ENCODE measurements at places on chromosomes 12 and 14.

- no peak for DNase-seq
Measured at GRCh38 chr12:13147688-13148484, 44.4 kb upstream of the GSG1 start.

GRCh38 chr12:14394317-14395073, 29.0 kb downstream of the ATF7IP start:
- peak; percentile 44 for DNase-seq

- DNase-seq = no peak
Measured at GRCh38 chr12:65121956-65122469, 908 bp upstream of the WIF1 start.

DNA sequence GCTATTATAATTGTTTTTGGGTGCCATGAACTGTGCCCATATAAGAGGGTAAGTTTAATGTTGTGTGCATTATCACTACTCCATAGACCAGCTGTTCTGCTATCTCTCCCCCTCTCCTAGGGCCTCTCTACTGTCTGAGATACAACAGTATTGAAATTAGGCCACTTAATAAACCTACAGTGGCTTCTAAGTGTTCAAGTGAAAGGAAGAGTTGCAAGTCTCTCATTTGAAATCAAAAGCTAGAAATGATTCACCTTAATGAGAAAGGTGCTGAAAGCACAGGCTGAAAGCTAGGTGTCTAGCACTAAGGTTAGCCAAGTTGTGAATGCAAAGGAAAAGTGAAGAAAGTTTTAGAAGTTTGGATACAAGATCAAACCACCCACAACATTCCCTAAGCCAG, 168.0 kb downstream of the SLC16A7 start:
- DNase-seq = no peak

- DNase-seq = no peak
Measured at GRCh38 chr12:99766408-99766807, 118.9 kb downstream of the GARIN6 start.

GRCh38 chr12:1419849-1420371, 174.5 kb downstream of the FBXL14 start:
- no peak for DNase-seq

All from CMK (cell line).